Uterus (tissue), 4 donors: ENCODE measurements at places on chromosomes 1 and 21. TPM values are rescaled to one million over a fixed set of nuclear protein-coding genes. Genes with fewer than 3 reads are reported as not detected.
A peak's percentile ranks its signal among the peaks of the same experiment; 100 is the strongest.

GRCh38 chr1:13661539-13661938 lies 38.4 kb upstream of the PRDM2 start:
- no peaks in the 10 kb centered on the region for H3K27me3 ChIP-seq
- no peaks in the 10 kb centered on the region for H3K4me1 ChIP-seq
- H3K4me3 ChIP-seq, result no peak overlapping the region

DNA sequence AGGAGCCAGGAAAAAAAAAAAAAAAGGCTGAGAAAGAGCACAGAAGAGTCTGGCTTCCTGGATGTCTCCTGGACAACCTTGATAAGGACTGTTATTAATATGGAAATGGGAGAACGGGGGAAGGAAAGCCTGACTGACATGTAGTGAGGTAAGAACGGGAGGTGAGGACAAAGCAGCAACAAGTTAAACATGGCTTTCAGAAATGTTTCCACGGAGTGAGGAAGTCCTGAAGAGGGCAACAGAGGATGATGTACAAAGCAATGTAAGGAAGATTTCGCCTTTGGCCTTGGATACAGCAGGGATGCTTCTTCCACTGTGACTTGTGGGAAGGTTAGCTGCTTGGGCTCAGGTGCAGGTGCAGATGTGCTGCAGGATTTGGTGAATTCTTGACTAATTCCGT lies 11.9 kb upstream of the NIBAN1 start:
- H3K4me3 ChIP-seq, result no peak overlapping the region
- no peaks in the 10 kb centered on the region for H3K27me3 ChIP-seq
- H3K27ac ChIP-seq, result no peak overlapping the region
- no peak for DNase-seq
- no peaks in the 10 kb centered on the region for H3K36me3 ChIP-seq

GRCh38 chr1:210597555-210598134 lies 268.9 kb downstream of the HHAT start:
- H3K27me3 ChIP-seq, result no peaks in the 10 kb centered on the region
- H3K27ac ChIP-seq, result no peak overlapping the region
- H3K36me3 ChIP-seq, result no peaks in the 10 kb centered on the region
- no peaks in the 10 kb centered on the region for H3K4me1 ChIP-seq

RHBG gene
- not detected for total RNA-seq

DNA sequence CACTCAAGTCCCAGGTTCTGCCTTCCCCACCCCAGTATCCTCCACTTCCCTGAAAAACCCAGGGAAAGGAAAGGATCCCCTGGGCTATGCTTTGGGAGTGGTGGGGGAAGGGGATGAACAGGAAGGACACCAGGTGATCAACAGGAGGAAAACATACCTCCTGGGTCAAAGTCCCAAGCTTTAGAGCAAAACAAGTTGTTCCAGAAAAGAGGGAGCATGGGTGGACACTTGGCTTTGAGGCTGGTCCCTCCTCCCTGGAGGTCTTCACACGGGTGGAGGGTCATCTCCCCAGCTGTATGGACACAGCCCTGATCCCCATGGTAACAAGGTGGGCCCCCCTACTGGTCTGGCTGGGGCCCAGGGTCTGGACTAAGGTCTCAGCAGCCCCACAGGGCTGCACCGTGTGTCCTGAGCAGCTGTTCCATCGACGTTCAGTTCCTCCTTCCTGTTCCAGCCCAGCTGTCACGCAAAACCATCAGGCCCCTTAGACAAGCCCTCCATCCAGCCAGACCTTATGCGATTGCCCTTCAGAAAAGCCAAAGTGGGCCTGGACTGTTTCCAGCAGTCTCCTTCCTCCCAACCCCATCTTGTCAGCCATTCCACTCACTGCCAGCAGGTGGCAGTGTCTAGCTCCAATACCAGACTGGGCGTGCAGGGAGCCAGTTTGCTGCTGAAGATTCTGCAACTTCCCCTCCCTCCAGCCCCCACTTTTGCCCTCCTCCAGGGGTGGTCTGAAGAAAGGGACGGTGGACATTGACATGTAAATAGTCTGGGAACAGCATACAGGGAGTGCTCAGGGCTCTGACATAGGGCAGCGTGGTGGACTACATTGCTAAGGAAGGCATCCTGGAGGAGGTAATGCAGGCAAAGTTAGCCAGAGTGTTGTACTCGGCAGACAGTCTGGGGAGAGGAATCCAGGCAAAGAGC lies 2.9 kb upstream of the PDZK1IP1 start:
- H3K4me1 ChIP-seq, result no peaks in the 10 kb centered on the region
- no peak overlapping the region for H3K4me3 ChIP-seq
- no peaks in the 10 kb centered on the region for H3K27me3 ChIP-seq
- H3K36me3 ChIP-seq, result no peaks in the 10 kb centered on the region

DNA sequence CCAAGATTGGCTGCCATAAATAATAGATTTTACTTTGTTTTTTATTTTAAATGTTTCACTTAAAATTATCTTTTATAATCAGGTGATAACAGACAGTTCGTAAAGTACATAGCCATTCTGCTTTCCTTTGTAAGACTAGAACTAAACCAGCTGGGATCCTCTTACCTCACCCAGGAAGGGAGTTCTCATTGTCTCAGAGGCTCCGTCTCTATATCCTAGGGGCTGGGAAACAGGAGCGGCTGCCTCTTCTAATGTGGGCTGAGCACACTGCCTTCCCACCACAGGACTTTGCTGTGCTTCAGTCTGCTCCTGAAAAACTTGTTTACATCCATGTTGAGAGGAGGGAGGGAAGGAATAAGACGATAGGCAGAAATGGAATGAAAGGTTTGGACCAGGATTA lies 45.6 kb upstream of the PGD start:
- peak overlapping the region; percentile 17 for H3K27ac ChIP-seq
- DNase-seq, result no peak
- H3K36me3 ChIP-seq, result no peaks in the 10 kb centered on the region
- H3K4me3 ChIP-seq, result no peak overlapping the region
- no peaks in the 10 kb centered on the region for H3K27me3 ChIP-seq

DNA sequence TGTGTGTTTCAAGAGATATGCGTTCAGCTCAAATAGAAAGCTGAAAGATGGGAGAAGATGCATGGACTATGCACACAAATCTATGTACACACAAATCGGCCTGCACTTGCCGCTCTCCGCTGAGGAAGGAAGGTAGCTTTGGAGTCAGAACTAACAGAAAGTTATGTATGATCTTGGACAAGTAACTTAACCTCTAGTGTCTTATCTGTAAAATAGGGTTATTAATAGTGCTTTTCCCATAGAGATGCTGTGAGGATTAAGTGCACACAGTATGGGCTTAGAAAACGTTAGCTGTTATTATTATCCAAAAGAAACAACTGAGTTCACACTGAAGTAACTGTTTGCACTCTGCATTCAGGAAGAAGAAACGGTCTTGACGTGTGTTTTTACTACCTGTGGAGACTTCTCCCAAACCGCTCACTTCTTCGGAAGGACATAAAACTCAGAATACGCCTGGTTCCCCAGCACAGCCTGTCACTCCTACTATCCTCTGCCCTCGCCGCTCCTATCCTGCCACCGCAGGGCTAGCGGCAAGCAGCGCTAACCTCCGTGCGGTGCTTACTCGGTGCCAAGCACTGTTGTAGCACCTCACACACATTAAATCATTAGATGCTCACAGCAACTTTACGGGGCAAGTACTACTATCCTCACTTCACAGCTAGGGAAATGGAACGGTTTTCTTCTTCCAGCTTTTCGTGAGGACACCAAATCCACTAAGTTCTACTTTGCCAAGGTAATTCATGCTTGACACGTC lies 1.3 kb downstream of the TGFBR3 start:
- peaks cover 7% of the 10 kb centered on the region for H3K4me1 ChIP-seq
- peak overlapping the region; percentile 95 for H3K4me3 ChIP-seq
- peak overlapping the region; percentile 98 for H3K27ac ChIP-seq
- H3K36me3 ChIP-seq, result no peaks in the 10 kb centered on the region
- H3K27me3 ChIP-seq, result no peaks in the 10 kb centered on the region
- DNase-seq, result no peak

DNA sequence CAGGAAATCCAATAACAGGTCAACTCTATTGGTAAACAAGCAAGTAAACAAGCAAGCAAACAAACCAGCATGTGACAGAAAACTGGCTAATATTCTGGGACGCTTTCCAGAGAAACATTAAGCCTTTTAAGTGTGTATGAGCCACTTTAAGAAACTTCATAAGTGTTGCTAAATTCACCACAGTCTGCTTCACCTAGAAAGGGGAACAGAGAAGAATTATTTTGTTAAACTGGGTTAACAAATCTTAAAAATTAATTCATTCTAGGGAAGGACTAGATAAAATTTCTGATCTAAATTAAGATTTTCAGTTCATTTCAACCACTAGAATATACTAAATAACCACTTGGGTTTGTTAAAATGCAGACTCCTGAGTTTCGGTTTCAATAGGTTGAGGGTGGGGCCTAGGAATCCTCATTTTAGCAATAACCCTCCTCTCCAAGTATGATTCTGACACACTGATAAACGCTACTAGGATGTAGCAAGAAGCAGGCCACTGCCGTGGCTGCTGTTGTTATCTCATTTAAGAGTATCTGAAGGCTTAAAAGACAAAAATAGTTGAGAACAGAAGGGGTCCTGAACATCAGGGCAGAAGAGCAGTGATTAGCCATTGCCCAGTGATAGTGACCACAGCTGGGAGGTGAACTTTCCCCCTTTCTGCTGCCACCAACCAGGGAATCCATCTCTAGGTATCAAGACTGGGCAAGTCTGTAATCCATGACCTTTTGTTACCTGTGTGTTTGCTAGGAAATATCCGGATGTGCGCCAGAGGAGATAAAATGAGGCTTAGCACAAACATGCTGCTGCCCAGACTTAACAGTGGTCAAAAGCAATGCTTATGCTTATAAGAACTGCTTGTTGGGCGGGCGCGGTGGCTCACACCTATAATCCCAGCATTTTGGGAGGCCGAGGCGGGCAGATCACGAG lies 11.2 kb downstream of the CREG1 start:
- H3K27me3 ChIP-seq, result no peaks in the 10 kb centered on the region
- no peaks in the 10 kb centered on the region for H3K4me1 ChIP-seq
- no peaks in the 10 kb centered on the region for H3K36me3 ChIP-seq
- no peak overlapping the region for H3K4me3 ChIP-seq
- no peak for DNase-seq

GRCh38 chr1:247535402-247535801 lies 838 bp downstream of the OR2C3 start:
- no peak overlapping the region for H3K4me3 ChIP-seq
- no peaks in the 10 kb centered on the region for H3K4me1 ChIP-seq
- DNase-seq, result no peak
- H3K27ac ChIP-seq, result no peak overlapping the region

DNA sequence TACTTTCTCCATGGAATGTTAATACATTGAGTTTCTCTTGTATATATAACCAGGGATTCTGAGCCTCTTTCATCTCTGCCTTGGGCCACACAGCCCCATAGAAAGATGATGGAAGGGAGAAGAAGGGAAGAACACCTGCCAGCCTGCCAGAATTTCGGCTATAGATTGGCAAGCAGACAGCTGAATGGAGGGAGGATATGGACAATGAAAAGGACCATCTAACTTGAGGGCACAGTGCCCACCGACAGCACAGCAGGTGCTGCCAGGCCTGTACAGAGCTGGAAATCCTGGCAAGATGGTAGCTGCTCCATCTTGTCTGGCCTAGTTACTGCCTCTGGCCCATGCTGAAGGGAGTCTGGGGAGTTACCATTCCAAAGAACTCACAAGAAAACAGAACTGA lies 244.3 kb downstream of the FGGY start:
- no peak overlapping the region for H3K27ac ChIP-seq
- no peak for DNase-seq
- H3K4me3 ChIP-seq, result no peak overlapping the region

RIMS3 gene
- 1.8 TPM for total RNA-seq

GRCh38 chr1:204032642-204033235 lies 40.2 kb upstream of the SOX13 start:
- no peaks in the 10 kb centered on the region for H3K36me3 ChIP-seq
- DNase-seq, result no peak
- no peak overlapping the region for H3K4me3 ChIP-seq

- no peaks in the 10 kb centered on the region for H3K36me3 ChIP-seq
- no peak overlapping the region for H3K4me3 ChIP-seq
- DNase-seq, result no peak
- no peaks in the 10 kb centered on the region for H3K4me1 ChIP-seq
These were observed 65.8 kb upstream of the BCL10 start for GRCh38 chr1:85342207-85342606.

DNA sequence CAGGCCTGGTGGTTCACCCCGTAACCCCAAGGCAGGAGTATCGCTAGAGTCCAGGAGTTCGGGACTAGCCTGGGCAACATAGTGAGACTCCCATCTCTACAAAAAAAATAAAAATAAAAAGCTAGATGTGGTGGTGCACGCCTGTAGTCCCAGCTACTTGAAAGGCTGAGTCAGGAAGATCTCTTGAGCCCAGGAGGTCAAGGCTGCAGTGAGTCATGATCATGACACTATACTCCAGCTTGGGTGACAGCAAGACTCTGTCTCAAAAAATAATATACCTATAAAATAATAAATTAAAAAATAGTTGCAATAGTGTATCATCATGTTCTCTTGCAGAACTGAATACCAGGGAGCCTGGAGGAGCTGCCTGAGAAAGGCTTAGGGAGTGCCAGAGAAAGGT lies 19.9 kb upstream of the TMEM39B start:
- no peak overlapping the region for H3K4me3 ChIP-seq
- no peak for DNase-seq
- no peak overlapping the region for H3K27ac ChIP-seq
- no peaks in the 10 kb centered on the region for H3K36me3 ChIP-seq

DNA sequence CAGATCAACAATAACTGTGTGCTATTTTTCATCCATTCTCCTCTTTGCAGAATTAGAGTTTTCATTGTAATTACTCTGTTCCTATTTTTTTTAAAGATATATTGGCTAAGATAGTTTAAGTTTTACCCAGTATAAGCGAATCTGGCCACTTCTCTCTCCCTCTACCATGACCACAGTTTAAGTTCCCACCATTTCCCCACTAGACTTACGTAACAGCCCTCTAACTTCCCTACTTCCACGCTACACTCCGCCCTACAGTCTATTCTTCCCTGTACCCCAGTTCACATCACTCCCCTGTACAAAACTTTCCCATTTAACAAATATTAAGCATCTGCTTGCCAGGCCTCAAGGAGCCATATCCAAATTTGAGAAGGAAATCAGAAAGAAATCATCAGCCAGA lies 16.5 kb downstream of the CTSK start:
- no peak for DNase-seq
- no peaks in the 10 kb centered on the region for H3K36me3 ChIP-seq
- H3K4me1 ChIP-seq, result no peaks in the 10 kb centered on the region
- H3K4me3 ChIP-seq, result no peak overlapping the region
- H3K27me3 ChIP-seq, result no peaks in the 10 kb centered on the region
- H3K27ac ChIP-seq, result no peak overlapping the region

GRCh38 chr21:35995522-35996088 lies 64.7 kb downstream of the SETD4 start:
- no peaks in the 10 kb centered on the region for H3K4me1 ChIP-seq
- no peak overlapping the region for H3K4me3 ChIP-seq

CD34 gene
- total RNA-seq, result 39.2 TPM

DNA sequence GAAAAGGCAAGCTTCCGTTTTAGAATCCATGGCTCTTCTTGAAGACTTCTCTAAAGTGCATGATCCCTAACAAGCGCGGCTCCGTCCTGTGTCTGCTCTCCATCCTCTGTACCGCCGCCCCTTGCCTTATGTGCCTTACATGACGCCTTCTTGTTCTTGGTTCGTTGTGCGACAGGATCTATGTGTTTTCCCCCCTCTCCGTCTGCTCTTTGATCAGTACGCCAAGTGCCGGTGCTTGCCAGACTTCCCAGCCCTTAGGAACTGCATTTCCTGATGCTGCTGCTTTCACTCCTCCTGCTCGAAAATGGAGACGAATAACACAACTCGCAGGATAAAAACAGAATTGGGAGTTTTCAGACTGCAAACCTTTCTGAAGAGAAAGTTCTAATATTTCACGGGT lies 13.1 kb downstream of the NDUFV3 start:
- no peak overlapping the region for H3K4me3 ChIP-seq
- H3K27me3 ChIP-seq, result no peaks in the 10 kb centered on the region
- H3K36me3 ChIP-seq, result no peaks in the 10 kb centered on the region
- no peak overlapping the region for H3K27ac ChIP-seq
- no peaks in the 10 kb centered on the region for H3K4me1 ChIP-seq
